A673 (cell line): ENCODE measurements at places on chromosomes 7 and 10. TPM values are rescaled to one million over a fixed set of nuclear protein-coding genes. Genes with fewer than 3 reads are reported as not detected.

GRCh38 chr7:44263326-44264082 is 61.9 kb downstream of the CAMK2B start:
- no peak overlapping the region for H3K27ac ChIP-seq
- H3K36me3 ChIP-seq = no peaks in the 10 kb centered on the region
- no peak for DNase-seq

GRCh38 chr10:102112210-102112817 is 7.9 kb downstream of the LDB1 start:
- peaks cover 35% of the 10 kb centered on the region for H3K4me1 ChIP-seq
- H3K27me3 ChIP-seq = no peaks in the 10 kb centered on the region
- peak; percentile 40 for DNase-seq
- peak overlapping the region; percentile 96 for H3K4me3 ChIP-seq
- no peak overlapping the region for H3K27ac ChIP-seq

DNA sequence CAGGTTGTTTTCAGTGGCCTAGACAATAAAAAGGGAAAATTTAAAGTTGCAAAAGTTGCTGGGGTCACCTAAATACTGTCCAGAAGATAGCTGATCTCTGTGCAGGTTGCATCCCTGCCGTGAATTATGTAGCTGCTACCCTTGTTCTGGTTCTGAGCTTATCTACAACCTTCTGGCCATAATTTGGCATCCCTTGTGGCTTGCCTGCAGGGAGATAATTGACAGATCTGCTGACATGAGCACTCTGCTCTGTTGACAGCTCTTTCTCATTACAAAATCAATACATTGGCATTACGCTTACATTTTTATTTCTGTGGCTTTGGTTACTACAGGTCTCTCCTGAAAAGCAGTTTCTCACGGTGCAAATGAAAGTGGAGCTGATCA is 29.3 kb upstream of the HECTD2 start:
- H3K27ac ChIP-seq = no peak overlapping the region
- no peak for DNase-seq
- H3K4me3 ChIP-seq = no peak overlapping the region
- no peaks in the 10 kb centered on the region for H3K27me3 ChIP-seq
- H3K4me1 ChIP-seq = peaks cover 11% of the 10 kb centered on the region

DNA sequence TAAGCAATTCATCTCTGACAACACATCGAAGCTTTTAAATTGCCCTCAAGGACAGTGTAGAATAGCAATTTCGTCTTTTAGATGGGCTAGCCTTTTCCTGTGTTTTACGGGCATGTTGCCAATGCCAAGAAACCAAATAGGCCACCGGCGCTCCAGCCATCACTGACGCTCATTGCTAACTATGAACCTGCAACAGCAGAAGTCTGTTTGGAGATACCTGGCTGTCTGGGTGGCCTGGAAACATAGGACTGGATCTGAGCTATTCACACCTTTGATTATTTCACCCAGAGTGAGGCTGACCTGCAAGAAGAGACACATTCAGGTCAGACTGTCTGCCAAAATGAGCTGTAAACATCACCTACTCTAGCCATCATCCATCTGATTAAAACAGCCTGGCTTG is 12.0 kb downstream of the KPNA7 start:
- H3K36me3 ChIP-seq = no peaks in the 10 kb centered on the region
- H3K4me3 ChIP-seq = no peak overlapping the region
- H3K4me1 ChIP-seq = no peaks in the 10 kb centered on the region
- no peaks in the 10 kb centered on the region for H3K27me3 ChIP-seq
- DNase-seq = no peak

Gene ENO4
- total RNA-seq = 0.28 TPM in 2 replicates

Gene SKAP2
- total RNA-seq = 0.56 and 1.7 TPM in 2 replicates

Gene ANKRD22
- 0.52 TPM in 1 of 2 replicates, not detected in the other for total RNA-seq
